ENCODE measurements at places on chromosomes 2 and 18. TPM values are rescaled to one million over a fixed set of nuclear protein-coding genes. Genes with fewer than 3 reads are reported as not detected.

Gene COLEC11
- 22.6 TPM for total RNA-seq

Gene FLACC1
- total RNA-seq: 0.80 TPM

Gene LNPK
- total RNA-seq: 49.2 TPM

DNA sequence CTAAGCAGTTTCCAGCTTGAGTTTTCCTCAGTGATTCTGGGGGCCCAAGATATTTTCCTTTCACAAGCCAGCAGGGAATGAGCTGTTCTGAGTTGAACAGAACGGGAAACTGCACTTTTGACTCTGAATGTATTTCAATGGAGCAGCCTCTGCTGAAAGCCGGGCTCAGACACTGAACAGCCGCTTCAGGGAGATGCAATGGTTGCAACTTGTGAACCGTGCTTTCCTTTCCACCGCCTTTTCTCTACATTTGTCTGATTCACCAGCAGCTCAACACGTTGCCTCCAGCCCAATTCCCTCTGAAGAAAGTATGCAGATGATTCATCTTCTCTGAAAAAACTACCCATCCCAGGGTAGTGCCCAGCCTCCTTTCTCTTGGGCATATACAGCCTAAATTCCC is 119.3 kb upstream of the PKDCC start:
- H3K4me3 ChIP-seq: no peak overlapping the region
- peak overlapping the region; percentile 72 for H3K27ac ChIP-seq
- H3K27me3 ChIP-seq: no peaks in the 10 kb centered on the region
- H3K36me3 ChIP-seq: no peaks in the 10 kb centered on the region

GRCh38 chr18:61637905-61638595 is 254.8 kb downstream of the RNF152 start:
- H3K4me3 ChIP-seq: no peak overlapping the region
- peak overlapping the region; percentile 27 for H3K27ac ChIP-seq
- peaks cover 23% of the 10 kb centered on the region for H3K4me1 ChIP-seq
- H3K36me3 ChIP-seq: no peaks in the 10 kb centered on the region
- DNase-seq: no peak

- no peaks in the 10 kb centered on the region for H3K36me3 ChIP-seq
- H3K4me1 ChIP-seq: no peaks in the 10 kb centered on the region
- H3K4me3 ChIP-seq: no peak overlapping the region
- no peaks in the 10 kb centered on the region for H3K27me3 ChIP-seq
Measured at GRCh38 chr2:52428224-52428623, 1339.4 kb upstream of the CHAC2 start.

DNA sequence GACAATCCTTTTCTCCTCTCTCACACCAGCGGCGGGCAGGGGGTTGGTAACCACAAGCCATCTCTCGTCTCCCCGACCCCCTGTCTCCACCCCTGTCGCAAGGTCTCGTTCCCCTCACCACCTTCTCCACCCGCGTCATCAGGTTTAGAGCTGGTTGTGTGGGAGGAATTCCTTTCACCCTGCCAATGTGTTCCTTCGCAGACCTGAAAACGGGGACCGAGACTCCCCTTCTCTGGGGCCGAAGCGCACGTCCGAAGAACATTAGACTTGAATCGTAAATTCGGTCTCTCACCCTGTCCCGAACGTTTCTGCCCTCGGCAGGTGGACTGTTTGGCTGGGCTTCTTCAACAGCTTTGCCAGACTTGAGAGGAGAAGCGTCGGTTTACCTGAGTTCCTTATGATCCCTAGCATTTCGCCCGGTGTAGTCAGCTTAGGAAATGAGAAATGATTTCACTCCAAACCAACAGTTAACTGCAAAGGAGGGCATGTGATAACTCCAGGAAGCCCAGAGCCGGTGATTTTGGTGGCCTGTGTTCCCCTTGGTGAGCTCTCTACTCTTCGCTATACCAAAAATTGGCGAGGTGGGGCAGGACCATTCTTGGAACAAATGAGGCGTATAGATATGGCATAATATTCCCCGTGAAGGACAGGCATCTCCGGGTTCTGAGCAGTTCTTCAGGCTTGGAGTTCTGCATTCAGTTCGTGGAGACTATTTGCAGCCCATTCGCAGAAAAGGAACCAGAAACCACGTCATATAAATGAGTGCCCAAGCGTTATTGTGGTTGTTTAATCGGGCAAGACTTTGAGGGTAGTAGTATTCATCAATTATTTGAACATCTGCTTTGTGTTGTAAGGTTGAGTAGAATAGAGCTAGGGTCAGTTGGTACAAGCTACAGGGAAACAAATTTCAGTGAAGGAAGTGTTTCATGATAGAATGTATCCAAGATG is 694 bp downstream of the CFAP36 start:
- H3K4me3 ChIP-seq: peak overlapping the region; percentile 63
- peak; percentile 38 for DNase-seq
- no peaks in the 10 kb centered on the region for H3K4me1 ChIP-seq
- no peaks in the 10 kb centered on the region for H3K27me3 ChIP-seq
- peak overlapping the region; percentile 54 for H3K27ac ChIP-seq

- no peak overlapping the region for H3K4me3 ChIP-seq
- no peak for DNase-seq
- no peaks in the 10 kb centered on the region for H3K4me1 ChIP-seq
- no peaks in the 10 kb centered on the region for H3K27me3 ChIP-seq
Measured at GRCh38 chr2:22822835-22823234, 562.1 kb upstream of the KLHL29 start.

GRCh38 chr2:198135481-198135934 is 331.1 kb downstream of the PLCL1 start:
- no peak for DNase-seq
- no peaks in the 10 kb centered on the region for H3K4me1 ChIP-seq
- H3K27me3 ChIP-seq: peaks cover 8% of the 10 kb centered on the region
- H3K27ac ChIP-seq: no peak overlapping the region

- peak; percentile 85 for DNase-seq
- no peaks in the 10 kb centered on the region for H3K27me3 ChIP-seq
- peak overlapping the region; percentile 99 for H3K4me3 ChIP-seq
- H3K4me1 ChIP-seq: peaks cover 21% of the 10 kb centered on the region
- peak overlapping the region; percentile 83 for H3K27ac ChIP-seq
Measured at GRCh38 chr18:61893309-61893970, 633 bp upstream of the RNF152 start.

- H3K27ac ChIP-seq: peak overlapping the region; percentile 64
- H3K36me3 ChIP-seq: no peaks in the 10 kb centered on the region
- H3K4me1 ChIP-seq: peaks cover 12% of the 10 kb centered on the region
- no peak overlapping the region for H3K4me3 ChIP-seq
Measured at GRCh38 chr18:53817976-53818950, 406.2 kb downstream of the MBD2 start.

All from hepatocyte (in vitro differentiated cells).